ENCODE measurements at places on chromosomes 7 and 10. TPM values are rescaled to one million over a fixed set of nuclear protein-coding genes. Genes with fewer than 3 reads are reported as not detected.

- no peak for DNase-seq
These were observed 481.4 kb downstream of the TYW1 start for GRCh38 chr7:67478066-67478465.

DNA sequence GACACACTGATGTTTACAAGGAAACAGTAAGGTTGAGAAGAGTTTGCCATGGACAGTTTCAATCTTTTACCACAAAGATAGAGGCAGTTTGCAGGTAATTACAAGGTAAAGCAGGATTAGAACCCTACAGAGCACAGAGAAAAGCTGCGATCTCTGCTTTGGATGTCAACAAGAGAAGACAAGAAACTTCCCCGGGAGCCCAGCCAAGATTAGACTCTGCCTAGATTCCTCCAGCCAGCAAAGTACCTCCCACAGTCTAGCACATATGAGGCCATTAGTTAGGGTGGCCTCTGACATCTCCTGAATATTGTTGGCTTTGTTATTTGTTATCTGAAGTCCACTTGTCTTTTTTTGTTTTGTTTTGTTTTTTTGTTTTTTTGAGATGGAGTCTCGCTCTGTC lies 178.1 kb downstream of the CALN1 start:
- no peak for DNase-seq

Gene CPA4
- total RNA-seq = not detected

DNA sequence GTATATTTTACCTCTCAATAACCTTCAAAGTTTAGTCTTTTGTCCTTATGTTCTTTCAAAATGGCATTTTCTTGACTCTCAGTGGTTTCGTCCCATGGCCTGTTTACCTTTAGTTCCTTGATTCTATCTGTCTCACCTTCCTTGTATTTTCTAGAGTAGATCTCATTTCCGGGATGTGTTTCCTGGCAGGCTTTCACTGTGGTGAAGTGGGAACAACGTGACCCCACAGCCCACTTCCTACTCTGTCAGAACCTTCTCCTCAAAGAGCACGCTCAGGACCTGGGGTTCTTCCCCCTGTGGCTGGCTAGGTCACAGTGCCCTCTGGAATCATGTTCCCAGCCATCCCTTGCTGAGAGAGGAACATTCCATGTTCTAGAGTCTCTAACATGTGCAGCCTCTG lies 129.9 kb upstream of the ZNF32 start:
- no peak for DNase-seq

Gene EPO
- not detected for total RNA-seq
